ENCODE measurements at places on chromosomes 6 and 20.

GRCh38 chr6:72417759-72418158 is 204.1 kb upstream of the KCNQ5 start:
- DNase-seq: no peak

DNA sequence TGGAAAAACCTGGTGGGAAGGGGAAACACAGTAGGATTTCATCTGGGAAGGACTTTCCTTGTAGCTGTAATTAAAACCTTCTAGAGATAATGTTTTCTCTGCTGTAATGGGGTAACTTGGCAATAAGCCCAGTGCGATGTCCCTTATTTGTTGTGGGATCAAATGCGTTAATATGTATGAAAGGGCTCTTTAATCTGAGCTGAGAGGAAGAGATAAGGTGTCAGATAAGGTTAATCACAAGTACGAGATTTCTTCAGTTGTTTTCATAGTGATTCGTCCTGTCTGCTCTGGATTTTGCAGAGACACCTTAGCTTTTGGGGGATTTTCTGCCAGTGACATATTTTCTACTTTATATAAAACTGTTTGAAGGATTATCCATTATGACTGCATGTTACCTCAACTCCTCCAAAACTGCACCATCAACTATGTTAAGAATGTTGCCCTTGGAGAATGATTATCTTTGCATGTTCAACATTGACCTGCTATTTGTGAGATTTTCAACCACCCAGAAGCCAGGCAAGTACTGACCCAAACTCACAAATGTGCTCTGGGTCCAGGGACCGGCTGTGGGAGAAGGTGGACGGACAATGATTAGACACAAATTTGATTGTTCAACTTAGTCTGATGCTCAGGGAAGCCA is 21.2 kb upstream of the ELOVL5 start:
- DNase-seq: no peak

DNA sequence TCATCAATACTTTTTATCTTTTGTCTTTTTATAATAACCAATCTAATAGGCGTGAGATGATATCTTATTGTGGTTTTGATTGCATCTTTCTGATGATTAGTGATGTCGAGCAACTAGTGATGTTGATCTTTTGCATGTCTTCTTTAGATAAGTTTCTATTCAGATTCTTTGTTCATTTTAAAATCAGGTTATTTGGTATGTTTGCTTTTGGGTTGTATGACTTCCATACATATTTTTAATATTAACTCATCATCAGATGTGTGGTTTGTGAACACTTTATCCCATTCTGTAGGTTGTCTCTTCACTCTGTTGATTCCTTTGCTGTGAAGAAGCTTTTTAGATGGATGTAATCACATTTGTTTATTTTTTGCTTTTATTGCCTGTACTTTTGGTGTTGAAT is 295.8 kb downstream of the BCKDHB start:
- no peak for DNase-seq

GRCh38 chr6:1825926-1826325 is 216.2 kb downstream of the FOXC1 start:
- no peak for DNase-seq

DNA sequence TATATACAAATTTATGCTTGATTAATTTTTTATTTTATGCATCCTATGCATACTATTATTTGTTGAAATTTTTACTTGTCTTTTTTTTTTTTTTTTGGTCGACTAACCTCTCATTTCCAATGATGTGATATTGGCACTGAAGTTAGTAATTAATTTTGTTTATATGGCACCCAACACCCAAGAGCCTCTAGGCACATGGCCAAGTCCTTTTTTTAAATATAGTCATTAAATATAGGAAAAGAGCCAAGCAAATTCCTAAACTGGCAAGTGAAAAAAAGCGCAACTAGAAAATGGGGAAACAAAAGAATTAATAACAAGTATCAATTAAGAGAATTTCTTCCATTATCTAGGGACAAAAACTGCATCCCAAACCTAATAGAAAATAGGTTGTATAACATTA is 85.5 kb upstream of the HS3ST5 start:
- DNase-seq: no peak

GRCh38 chr20:36385503-36385902 is 79.4 kb downstream of the DLGAP4 start:
- no peak for DNase-seq

DNA sequence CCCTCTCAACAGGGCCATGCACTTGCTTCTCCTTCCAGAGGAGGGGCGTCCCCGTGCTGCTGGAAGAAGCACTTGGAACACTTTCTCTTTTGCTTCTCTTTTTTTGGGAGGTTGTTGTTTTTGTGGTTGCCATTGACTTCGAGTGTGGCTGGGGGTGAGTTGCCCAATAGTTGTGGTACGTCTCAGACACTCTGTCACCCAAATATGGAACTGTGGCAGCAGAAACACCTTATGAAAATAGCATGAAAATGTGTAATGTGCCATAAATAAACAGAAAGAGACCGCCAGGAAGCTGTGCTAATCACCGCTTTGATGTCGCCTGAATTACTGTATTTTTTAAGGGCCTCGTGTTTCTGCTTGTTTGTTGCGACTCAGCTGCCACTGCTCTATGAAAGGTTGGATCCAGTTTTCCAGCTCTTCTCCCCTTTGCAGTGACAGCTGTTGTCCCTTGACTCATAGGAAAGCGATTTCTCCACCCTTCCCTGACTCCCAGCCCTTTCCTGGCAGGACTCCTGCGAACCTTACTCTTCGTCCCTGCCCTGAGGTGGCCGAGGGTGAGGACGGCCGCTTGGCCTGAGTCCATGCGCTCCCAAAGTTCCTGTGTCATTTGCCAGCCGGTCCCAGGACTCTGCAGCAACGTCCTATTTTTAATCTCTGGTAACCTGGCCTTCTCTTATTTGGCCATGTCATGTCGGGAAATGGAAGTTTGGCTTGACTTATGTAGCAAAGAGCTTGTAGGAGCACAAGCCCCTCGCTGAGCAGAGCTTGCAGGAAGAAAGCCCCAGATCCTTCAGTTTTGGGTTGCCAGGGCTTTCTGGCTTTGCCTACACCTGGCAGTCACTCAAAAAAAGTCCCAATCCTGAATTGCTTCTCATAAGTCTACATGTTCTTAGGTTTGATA is 694.6 kb downstream of the QKI start:
- no peak for DNase-seq

DNA sequence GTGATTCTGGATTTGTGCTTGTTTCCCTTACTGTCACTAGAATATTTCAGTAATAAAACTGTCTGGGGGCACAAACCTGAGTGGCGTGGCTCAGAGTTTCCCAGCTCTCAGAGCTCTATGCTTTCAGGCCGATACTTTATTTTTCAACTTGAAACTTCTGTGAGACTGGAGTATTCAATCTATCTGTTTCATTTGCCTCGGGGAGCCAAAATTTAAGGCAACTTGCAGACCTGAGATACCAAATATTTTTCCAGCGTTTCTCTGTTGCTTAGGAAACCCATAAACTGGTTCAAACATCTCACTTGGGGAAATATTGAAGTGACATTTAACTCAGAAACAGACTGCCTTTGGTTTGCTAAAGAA is 74.7 kb downstream of the SOBP start:
- no peak for DNase-seq

- no peak for DNase-seq
These were observed 266.7 kb downstream of the CDH26 start for GRCh38 chr20:60224914-60225313.

- no peak for DNase-seq
These were observed 170.4 kb downstream of the HTR1B start for GRCh38 chr6:77292564-77293546.

GRCh38 chr6:158908606-158909005 is 89.4 kb upstream of the EZR start:
- DNase-seq: no peak
